ENCODE measurements at places on chromosomes 6 and 20.

DNA sequence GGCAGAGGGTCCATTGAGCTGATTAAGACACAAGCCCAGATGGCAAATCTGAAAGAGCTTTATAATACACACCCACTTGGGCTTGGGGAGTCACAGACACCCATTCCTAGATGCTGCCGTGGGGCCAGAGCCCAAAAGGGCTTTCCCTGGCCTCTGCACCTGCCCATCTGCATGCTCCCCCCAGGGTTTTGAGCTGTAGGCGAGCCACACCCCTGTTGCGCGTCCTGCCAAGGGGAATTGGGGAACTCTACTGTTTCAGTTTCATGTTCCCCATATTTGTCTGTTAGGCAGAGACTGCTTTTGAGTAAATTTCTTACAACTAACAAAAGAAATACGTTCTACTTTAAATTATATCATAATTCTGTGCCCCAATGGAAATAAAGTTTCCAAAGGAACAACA is 52.9 kb upstream of the FNDC1 start:
- DNase-seq: no peak

DNA sequence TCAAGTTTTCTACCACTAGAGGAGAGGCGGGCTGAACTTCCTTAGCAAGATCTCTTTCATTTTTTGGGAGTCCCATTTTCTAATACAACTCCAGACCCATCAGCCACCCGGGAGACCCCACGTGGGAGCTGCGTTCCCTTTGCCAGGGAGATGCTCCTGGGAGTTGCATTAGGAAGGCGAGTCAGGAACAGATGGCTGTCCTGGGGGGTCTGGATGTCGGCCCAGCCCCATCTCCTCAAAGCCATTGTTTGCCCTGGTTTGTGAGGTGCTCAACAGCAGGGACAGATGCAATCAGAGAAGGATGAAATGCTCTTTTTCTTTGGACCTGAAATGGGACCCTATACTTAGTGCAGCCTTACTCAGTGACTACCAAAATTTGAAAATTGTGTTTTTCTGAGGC is 39.4 kb downstream of the CARMIL1 start:
- DNase-seq: no peak

DNA sequence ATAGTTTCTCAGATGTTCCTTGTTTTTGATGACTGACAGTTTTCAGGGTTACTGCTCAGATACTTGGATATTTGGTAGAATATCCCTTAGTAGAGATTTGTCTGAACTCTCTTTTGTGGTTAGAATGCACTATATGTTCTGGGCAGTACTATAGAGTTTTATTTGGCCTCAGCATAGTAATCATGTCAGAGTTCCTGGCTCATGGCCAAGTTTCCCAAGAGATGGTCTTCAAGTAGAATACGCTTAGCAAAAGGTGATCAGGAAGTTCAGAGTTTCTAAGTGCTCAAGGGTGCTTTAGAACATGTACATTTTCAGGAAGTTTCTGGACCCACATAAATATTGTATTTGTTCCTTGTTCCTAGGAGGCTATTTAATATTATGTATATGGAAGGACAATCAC is 1209.7 kb upstream of the GJE1 start:
- DNase-seq: no peak

DNA sequence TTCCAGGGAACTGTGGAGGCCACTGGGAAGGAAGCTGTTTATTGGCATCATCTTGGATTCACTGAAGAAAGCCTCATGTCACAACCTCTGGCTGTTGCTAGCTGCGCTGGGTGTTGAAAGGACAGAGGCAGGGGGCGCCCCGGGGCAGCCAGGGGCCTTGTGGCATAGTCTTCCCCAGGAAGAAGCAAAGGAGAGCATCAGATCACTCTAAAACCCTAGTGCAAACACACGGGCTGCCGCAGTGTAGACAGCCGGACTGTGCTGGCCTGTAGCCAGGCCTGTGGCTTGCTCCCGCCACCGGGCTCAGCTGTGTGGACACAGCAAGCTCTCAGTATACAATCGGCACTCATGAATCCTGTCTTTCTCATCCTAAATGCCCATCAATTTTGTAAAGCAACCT is 23.8 kb upstream of the SMOC2 start:
- DNase-seq: no peak

- no peak for DNase-seq
These were observed 100.0 kb upstream of the DUSP22 start for GRCh38 chr6:192313-192664.
